Gastrocnemius medialis (tissue), 4 donors: ENCODE measurements at places on chromosomes 4 and X. TPM values are rescaled to one million over a fixed set of nuclear protein-coding genes. Genes with fewer than 3 reads are reported as not detected.

DNA sequence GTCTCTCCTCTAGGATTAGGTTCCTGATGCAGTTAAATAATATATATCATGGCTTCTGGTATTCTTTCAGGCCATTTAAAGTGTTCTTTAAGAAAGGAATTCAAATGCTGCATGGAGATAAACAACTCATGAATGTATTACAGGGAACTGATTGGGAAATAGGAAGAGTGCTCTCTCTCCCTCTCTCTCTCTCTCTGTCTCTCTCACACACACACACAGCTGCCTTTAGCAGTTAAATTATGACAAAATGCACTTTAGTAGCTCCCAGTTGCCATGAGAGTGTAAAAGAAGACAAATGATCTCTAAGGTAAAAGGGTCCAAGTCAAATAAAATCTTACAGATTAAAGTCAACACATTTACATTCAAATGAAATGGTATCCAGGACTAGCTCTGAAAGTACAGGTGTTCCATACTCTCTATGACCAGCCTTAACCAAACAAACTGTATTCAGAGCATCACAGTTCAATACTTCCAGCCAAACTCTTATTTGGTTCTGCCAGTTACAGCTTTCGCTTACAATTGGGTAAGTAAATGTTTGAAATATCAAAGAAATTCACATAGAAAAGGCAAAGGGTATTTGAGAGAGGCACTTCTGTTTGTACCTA lies 94.7 kb upstream of the CXXC4 start:
- no peak overlapping the region for H3K27ac ChIP-seq
- H3K27me3 ChIP-seq = no peaks in the 10 kb centered on the region
- DNase-seq = no peak
- H3K36me3 ChIP-seq = no peaks in the 10 kb centered on the region

The TSPAN7 gene
- total RNA-seq = 38.1 TPM

- no peaks in the 10 kb centered on the region for H3K27me3 ChIP-seq
- no peaks in the 10 kb centered on the region for H3K4me1 ChIP-seq
- no peak for DNase-seq
- H3K27ac ChIP-seq = no peak overlapping the region
- H3K36me3 ChIP-seq = no peaks in the 10 kb centered on the region
- no peak overlapping the region for H3K4me3 ChIP-seq
Measured at GRCh38 chr4:47525154-47525819, 40.2 kb downstream of the ATP10D start.

GRCh38 chr4:43587758-43588157 lies 695.2 kb downstream of the GRXCR1 start:
- H3K4me1 ChIP-seq = no peaks in the 10 kb centered on the region
- no peak for DNase-seq
- H3K27me3 ChIP-seq = no peaks in the 10 kb centered on the region

The ZNF711 gene
- total RNA-seq = 0.64 TPM

- H3K4me3 ChIP-seq = no peak overlapping the region
- H3K36me3 ChIP-seq = no peaks in the 10 kb centered on the region
- H3K27ac ChIP-seq = no peak overlapping the region
- H3K4me1 ChIP-seq = no peaks in the 10 kb centered on the region
- H3K27me3 ChIP-seq = no peaks in the 10 kb centered on the region
Measured at GRCh38 chr4:65911720-65912119, 241.4 kb upstream of the EPHA5 start.

The MUC7 gene
- total RNA-seq = not detected

The CLDN34 gene
- total RNA-seq = not detected

- peak overlapping the region; percentile 26 for H3K4me3 ChIP-seq
- no peaks in the 10 kb centered on the region for H3K36me3 ChIP-seq
- H3K27me3 ChIP-seq = no peaks in the 10 kb centered on the region
- H3K27ac ChIP-seq = peak overlapping the region; percentile 78
- peaks cover 17% of the 10 kb centered on the region for H3K4me1 ChIP-seq
Measured at GRCh38 chrX:136170139-136170800, 22.9 kb downstream of the FHL1 start.

DNA sequence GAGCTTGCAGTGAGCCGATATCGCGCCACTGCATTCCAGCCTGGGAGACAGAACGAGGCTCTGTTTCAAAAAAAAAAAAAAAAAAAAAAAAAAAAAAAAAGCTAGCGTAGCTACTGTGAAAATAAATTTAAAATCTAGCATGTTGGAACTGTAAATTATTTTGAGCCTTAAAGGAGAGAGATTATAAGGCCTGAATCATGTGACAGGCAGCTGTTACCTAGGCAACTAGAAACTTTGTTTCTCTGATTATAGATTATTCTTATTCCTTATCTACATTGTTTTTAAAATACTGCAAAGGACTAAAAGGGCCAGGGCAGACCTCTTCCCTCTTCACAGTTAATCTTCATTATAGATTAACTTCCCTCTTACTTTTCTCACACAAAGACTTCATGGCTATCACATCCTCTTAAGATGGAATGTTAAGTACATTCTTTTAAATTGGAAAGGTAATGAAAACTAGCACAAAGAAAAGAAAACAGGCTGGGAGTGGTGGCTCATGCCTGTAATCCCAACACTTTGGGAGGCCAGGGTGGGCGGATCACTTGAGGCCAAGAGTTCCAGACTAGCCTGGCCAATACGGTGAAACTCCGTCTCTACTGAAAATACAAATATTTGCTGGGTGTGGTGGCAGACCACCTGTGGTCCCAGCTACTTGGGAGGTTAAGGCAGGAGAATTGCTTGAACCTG lies 21.1 kb upstream of the PDS5A start:
- H3K4me3 ChIP-seq = no peak overlapping the region
- H3K27ac ChIP-seq = no peak overlapping the region
- DNase-seq = no peak
- H3K4me1 ChIP-seq = no peaks in the 10 kb centered on the region
- H3K27me3 ChIP-seq = no peaks in the 10 kb centered on the region

GRCh38 chrX:97168646-97169045 lies 284.9 kb downstream of the RPA4 start:
- H3K36me3 ChIP-seq = no peaks in the 10 kb centered on the region
- H3K4me1 ChIP-seq = no peaks in the 10 kb centered on the region
- H3K4me3 ChIP-seq = no peak overlapping the region

DNA sequence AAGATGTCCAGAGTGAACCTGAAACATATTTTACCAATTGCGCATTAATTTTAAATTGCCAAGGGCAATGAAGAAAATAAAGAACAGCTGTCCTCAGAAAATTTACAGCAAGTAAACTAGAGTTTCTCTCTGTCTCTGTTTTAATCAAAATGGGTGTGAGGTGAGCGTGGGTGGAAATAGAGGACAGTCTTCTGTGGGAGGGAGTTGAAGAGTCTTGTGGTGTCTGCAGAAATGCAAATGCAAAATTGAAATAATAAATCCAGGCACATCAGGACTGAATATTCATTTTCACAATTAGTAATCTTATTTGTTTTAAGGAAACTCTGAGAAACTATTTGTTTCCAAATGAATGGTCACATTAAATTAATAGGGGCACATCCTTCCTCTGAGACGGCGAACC lies 192.0 kb downstream of the ARHGAP10 start:
- no peaks in the 10 kb centered on the region for H3K27me3 ChIP-seq
- no peak for DNase-seq
- no peak overlapping the region for H3K27ac ChIP-seq
- H3K36me3 ChIP-seq = no peaks in the 10 kb centered on the region
- H3K4me1 ChIP-seq = peaks cover 9% of the 10 kb centered on the region
- no peak overlapping the region for H3K4me3 ChIP-seq

DNA sequence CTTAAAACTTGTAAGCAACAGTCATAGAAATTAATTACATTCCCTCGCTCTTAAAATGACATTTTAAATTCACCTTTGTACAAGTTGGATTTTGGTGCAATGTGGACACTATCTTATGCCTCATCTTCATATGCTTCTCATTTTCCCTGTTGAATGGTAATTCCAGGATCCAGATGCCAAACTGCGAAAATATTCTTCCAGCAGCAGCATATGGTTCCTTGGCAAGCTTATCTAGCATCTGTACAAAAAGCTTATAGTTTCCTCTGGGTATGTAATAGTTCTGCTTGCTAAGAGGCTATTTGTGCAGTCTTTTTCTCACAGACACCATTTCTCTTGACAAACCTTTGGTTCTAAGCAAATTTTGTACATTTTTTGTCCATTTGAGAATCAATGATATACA lies 2079.7 kb upstream of the AGA start:
- no peak overlapping the region for H3K27ac ChIP-seq
- H3K27me3 ChIP-seq = no peaks in the 10 kb centered on the region
- H3K4me3 ChIP-seq = no peak overlapping the region
- no peaks in the 10 kb centered on the region for H3K36me3 ChIP-seq
